Small intestine (tissue), 16 donors: ENCODE measurements at places on chromosomes 2 and 18. TPM values are rescaled to one million over a fixed set of nuclear protein-coding genes. Genes with fewer than 3 reads are reported as not detected.

Gene ITGA4
- 1.3 TPM for polyA plus RNA-seq

Gene TEX44
- polyA plus RNA-seq: not detected

Gene ATG16L1
- polyA plus RNA-seq: 15.9 TPM

Gene PARD6G
- polyA plus RNA-seq: 4.3 TPM

- no peak for DNase-seq
These were observed 81.7 kb downstream of the COL4A4 start for GRCh38 chr2:227082286-227082685.

DNA sequence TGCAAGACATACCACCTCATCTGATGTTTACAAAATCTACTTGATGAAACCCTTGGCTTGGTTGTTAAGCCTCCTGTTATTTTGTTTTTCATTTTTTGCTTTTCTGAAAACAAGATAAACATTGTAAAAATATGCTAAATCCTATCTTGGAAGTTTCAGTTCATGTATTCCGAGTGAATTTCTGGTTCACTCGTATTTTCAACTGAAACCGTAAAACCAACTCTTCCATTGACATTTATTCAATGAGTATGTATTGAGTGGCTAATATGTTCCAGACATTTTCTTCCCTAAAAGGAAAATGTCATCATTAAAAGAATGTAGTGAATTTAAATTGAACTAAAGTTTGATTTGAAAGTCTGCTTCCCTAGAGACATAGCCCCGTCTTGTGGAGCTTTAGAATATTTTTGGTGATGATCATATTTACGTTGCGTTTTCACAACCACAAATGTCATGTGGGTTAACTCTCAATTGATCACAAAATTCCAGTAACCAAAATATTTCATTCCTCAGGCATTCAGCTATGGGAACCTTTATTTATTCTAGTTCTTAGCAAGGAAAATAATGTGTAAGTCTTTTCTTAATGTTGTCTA, 204.2 kb downstream of the MBD2 start:
- DNase-seq: no peak

- no peak for DNase-seq
These were observed 24.9 kb downstream of the TMEM247 start for GRCh38 chr2:46504221-46504620.

- no peak for DNase-seq
These were observed 206.9 kb downstream of the ASB1 start for GRCh38 chr2:238633426-238634328.

DNA sequence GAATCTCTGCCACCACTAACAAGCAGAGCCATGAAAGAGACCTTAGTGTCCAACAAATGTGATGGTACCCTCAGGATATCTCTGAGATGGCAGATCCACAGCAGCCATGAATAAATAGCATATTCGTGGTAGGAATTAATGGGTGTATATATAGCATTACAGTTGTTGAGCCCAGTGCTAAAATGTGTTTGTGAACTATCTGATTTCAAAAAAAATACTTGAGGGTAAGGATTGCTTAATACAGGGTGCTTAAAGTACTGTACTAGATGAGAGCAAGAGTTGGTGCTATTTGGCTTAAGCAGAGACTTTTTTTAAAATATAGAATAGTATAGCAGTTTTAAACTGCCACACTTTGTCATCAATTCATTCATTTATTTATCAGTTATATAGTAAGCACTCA, 101.5 kb upstream of the GALNT5 start:
- DNase-seq: no peak

DNA sequence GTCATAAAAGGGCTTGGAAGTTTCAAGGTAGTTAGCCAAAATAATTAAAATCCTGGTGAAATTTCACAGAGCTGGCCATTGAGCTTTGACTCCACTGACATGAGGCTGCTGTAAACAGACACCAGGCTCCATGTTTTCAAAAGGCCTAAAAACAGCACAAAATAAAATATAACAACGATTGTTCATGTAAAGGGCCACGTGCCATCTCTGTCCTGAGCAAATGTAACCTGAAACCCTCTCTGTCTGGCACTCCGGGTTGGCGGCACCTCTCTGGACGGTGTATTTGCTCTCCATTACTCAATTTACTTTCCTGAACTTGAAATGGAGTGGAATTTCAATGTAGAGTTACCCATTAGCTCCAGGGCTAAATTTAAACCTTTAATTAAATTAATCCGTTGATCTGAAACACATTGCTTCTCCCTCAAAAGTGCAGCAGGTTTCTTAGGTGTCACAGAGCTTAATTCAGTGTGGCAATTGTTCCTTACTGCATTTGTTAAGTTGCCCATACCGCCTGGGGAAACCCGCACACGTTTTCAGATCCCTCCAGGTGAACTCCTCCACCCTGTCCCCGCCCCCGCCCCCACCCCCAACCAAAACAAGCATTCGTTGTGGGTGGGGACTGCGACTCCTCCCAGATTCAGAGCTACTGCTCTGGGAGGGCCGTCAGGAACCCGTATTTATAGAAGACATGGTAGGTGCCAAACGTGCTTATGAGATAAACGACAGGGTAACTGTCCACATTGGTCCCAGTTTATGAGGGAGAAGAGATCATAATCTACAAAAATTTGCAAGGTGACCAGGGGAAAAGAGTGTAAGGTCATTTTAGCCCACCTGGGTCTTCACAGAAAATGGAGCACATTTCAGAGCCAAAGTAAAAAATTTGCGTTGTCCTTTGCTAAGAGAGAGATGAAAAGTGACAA, 1.2 kb upstream of the CABLES1 start:
- peak; percentile 46 for DNase-seq

- no peak for DNase-seq
These were observed 99.8 kb downstream of the SEPTIN10 start for GRCh38 chr2:109513749-109514588.

DNA sequence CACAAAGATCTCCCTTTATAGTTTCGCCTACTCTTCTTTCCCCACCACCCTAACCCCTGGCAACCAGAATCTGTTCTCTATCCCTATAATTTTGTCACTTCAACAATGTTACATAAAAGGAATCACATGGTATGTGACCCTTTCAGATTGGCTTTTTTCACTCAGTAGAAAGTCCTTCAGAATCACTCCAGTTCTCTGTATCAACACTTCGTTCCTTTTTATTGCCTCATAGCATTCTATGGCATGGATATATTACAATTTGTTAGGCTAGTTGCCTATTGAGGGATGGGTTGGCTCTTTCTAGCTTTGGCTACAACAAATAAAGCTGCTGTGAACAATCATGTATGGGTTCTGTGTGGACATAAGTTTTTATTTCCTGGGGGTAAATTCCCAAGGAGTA, 163.1 kb downstream of the RPIA start:
- DNase-seq: no peak
